ENCODE measurements at places on chromosomes 1 and 21.

GRCh38 chr1:67853704-67854103, 20.4 kb upstream of the GNG12 start:
- no peak for DNase-seq

- no peak for DNase-seq
Observed at GRCh38 chr1:106651028-106651762, 405.3 kb upstream of the PRMT6 start.

GRCh38 chr1:43426221-43426620, 27.5 kb downstream of the HYI start:
- DNase-seq: no peak

DNA sequence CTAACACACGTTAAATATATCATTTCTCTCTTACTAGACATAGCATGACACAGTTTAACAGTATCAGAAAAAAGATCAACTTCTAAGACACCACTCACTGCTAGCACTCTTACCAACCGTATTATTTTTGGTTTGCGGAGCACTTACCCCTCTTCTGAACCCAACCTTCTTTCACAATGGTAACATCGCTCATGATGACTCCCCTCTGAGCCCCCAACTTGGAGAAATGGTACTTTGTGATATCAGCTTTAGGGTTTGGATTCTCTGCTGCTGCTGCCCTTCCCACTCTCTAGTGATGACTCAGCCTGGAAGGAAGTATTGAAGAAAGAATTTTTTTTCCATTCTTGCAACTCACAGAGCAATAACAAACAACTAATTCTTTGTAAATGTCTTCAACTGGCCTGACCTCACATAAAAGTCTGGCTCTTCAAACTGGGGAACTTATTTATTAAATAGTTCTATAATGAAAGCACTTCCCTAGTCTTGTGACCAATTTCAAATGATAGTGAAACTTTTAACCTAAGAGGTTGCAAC, 7.0 kb downstream of the AKT3 start:
- DNase-seq: peak; percentile 61

GRCh38 chr1:102757363-102757762, 351.0 kb downstream of the COL11A1 start:
- DNase-seq: no peak

GRCh38 chr21:44549525-44550211, 1.6 kb downstream of the KRTAP10-2 start:
- no peak for DNase-seq

DNA sequence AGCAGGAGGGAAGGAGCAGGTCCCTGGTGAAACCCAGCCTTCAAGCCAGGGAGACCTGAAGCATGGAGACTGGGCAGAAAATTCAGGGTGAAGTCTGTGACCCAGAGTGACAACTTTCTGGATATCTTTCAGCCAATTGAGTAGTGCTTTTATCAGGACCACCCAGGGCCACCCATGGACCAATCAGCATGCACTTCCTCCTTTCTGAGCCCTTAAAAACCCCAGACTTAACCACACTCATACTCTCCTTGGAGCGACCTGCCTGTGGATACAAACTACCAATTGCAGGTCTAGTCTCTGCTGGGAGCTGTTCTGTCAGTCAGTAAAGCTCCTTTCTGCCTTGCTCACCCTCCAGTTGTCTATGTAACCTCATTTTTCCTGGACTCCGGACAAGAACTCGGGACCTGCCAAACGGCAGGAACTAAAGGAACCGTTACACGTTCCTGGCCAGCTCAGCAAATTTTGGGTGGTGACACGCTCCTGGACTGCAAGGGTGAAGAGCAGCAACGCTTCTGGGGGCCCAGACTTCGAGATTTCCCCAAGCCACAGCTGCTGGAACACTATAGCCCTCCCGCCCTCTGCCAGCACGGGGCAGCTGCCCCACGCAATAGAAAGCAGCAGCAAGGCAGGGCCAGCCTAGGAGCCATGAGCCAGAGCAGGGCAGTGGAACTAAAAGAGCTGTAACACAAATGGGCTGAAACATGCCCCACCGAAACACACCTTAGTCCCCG, 1183.4 kb downstream of the AMY1C start:
- DNase-seq: no peak

GRCh38 chr1:93708734-93709481, 27.3 kb upstream of the BCAR3 start:
- DNase-seq: no peak

GRCh38 chr1:45244660-45245059, 38.3 kb upstream of the ZSWIM5 start:
- no peak for DNase-seq

- DNase-seq: no peak
Observed at GRCh38 chr1:1291548-1292441, 11.6 kb downstream of the SCNN1D start.

DNA sequence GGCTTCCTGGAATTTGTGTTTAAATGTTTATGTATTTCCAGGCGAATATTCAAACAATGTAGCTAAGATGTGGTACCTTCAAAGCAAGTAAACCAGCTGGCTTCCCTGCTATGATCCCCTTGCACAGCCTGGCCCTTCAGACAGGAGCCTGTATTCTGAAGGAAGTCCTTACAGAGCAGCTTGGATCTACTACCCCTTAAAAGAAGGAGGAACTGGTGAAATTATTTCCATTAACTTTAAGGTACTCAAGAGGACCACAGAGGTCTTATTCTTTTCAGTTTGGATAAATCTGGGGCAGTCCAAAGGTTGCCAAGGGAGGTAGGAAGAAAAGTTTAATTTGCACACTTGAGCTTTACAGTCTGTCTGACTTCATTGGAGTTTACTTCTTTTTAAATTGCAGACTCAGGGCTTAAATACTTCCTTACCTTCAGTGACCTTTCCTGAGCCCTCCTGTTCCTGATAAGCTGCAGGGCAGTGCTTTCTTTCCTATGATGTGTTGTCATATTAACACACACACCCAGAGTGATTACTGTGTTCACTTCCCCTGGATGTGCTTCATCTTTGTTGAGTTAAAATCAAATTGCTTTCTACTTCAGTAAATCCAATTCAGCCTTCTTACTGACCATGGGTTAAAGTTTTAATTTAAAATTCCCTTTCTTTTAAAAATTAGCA, 40.5 kb downstream of the DISC1 start:
- DNase-seq: no peak

Data from AG04449 (cell line).